SW480 (cell line): ENCODE measurements at places on chromosomes 3 and 15.

DNA sequence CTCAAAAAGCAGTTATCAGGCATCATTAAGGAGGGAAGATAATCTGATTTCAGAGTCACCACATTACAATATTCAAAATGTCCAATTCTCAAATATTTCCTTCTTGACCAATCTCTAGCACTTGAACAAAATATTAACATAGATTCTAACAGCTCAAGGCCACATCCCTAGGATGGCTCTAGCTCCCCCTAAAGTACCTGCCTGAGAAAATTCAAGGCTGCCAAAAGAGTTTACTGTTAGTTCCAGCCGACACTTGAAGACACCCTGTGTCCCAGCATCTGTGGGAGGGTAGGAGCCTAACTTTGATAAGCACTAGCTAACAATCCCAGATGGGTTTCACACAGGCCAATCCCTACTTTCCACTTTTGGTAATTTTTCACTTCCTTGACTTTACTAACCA is 10.4 kb downstream of the NSMCE3 start:
- DNase-seq = no peak

GRCh38 chr15:63915209-63915872 is 81.6 kb upstream of the HERC1 start:
- DNase-seq = peak; percentile 32

DNA sequence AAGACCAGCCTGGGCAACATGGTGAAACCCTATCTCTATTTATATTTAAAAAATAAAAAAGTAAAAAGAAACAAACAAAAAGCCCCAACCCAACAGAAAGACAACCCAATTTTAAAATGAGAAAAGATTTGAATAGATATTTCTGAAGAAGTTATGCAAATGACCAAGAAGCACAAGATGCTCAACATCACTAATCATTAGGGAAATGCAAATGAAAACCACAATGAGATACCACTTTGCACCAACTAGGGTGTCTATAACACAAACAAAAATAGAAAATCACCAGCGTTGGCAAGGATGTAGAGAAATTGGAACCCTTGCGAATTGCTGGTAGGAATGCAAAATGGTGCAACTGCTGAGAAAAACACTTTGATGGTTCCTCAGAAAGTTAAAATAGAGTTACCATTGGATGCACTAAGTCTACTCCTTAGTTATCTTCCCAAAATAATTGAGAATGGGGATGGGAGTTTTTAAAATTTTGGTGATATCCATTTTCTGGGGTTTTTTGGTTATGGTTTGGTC is 45.8 kb upstream of the CCNB2 start:
- no peak for DNase-seq

DNA sequence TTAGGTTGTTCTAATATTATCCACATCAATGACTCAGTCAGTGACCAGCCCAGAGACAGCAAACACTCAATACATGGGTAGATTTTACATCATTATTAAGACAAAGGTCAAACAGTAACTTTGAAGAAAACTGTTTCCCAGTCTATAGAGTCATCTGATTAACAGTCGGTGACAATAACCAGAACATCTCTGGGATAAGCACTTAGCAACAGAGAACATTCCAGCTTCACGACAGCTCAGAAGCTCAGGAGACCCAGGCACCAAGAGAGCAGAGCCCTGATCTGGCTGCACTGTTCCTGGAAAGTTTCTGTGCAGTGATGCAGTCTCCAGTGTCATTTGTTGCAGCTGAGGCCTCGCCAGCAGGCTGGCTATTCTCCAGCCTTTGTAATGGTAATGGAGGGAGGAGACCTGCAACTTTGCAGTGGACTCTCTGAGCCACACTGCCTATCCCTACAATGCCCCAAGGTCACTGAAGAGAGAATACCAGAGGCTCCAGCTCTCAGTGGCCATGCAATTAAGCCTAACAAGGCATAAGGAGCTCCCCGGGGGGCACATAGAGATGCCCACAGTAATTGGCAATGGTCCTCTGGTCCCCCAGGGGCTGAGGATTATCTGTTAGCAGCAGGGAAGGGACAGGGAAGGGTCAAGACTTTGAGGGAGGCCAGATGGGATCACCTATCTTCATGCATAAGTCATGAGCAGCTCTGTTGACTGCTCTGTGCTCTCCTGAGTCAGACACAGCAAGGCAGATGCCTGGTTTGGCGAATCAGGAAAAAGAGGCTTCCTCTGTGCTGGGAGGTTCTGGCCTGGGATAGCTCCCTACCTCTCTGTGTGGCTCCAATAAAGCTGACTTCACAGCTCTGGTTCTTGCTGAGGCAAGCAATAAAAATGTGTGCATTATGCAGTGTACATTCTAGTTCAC is 163.6 kb downstream of the CTNNB1 start:
- DNase-seq = no peak

GRCh38 chr3:189269365-189269764 is 97.6 kb downstream of the TPRG1 start:
- DNase-seq = no peak

GRCh38 chr15:55408012-55408928 is at the start of the genes CCPG1 and PIERCE2:
TSS of gene CCPG1 (minus strand) at chr15:55408359. CDS start at chr15:55389424, 18,935 bp downstream.
TSS of gene PIERCE2 (plus strand) at chr15:55408495. CDS start at chr15:55408769, 274 bp downstream.
- peak; percentile 91 for DNase-seq

GRCh38 chr15:73403171-73403570 is 34.4 kb upstream of the HCN4 start:
- DNase-seq = no peak

- no peak for DNase-seq
Observed at GRCh38 chr3:157786618-157787017, 283.4 kb upstream of the VEPH1 start.

GRCh38 chr3:41158947-41159346 is 40.4 kb upstream of the CTNNB1 start:
- peak; percentile 96 for DNase-seq

DNA sequence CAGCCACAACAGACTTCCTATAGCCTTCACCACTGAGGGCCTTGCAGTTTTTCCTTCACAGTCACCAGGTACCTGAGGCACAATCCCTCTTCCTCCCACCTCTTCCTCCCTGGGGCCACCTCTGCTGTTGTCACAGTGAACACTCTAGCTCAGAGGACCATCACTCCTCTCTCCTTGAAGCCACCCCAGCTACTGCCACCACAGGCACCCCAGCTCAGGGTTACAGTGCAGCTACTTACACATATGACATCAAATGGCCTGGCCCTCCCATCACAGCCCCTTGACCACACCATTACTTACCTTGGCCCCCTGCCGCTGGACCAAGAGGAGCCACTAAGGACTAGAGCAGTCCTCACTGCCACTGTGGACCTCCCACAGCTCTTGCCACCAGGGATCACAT is 213.5 kb upstream of the CRBN start:
- DNase-seq = no peak

GRCh38 chr3:171442184-171442583 is 18.0 kb downstream of the TNIK start:
- no peak for DNase-seq

GRCh38 chr3:178437236-178437635 is 99.0 kb upstream of the KCNMB2 start:
- DNase-seq = no peak

DNA sequence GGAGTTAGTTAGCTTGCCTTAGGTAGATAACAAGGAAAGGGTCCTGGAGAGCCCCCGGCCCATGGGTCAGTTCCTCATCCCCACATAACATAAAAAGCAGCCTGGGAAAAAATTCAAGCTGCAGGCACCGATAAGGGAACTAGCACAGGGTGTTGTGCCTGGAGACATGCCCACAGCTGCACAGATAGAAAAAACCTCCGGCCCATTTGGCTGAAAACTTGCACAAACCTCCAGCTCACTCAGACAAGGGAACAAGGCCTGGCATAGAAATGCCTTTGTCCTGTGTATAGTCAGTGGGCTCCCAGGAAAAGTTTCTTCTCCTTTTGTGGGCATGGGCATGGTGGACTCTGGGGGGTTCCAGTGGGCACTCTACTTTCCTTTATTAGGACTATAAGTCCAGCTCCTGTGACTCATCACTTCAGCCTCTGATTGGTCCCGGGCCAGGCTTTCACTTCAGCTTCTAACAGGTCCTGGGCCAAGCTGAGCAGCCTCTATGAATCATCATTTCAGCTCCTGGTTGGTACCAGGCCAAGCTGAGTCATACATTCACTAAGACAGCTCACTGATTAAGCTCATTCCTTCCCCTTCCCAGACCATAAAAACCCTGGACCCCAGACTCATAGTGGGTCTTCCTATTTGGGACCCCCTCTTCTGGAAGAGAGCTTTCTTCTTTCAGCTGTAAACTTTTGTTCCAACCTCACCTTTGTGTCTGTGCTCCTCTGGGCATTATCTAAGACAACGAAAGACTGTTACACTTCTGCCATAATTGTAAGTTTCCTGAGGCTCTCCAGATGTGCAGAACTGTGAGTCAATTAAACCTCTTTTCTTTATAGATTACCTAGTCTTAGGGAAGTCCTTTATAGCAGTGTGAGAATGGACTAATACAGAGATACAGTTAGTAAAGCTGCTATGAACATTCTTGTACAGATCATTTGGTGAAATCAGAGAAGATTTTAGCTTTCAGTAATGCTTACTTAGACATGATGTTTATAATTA is 348.0 kb upstream of the DPPA4 start:
- DNase-seq = peak; percentile 25

DNA sequence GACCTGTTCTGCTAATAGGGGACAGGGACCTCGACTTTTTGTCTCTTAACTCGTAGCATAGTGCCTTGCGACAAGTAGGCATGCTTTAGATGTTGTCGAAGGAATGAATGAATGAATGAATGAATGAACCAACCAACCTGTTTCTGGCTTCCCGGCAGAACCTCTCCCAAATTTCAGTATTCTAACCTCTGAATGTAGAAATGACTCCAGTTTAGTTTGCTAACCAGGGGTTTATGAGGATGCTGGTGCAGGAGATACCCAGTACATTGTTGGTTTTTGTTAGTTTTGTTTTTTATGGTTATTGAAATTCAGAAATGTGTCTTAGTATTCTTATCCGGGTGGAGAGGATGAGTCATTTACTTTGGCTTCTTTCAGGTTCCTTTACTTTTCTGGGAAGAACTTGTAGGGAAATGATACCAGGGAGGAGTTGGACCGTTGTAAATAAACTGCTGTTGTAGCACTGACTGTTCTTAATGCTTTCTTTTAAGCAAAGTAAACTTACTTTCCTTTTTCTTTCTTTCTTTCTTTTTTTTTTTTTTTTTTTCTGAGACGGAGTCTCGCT is 29.6 kb upstream of the EHHADH start:
- peak; percentile 10 for DNase-seq

- no peak for DNase-seq
Observed at GRCh38 chr15:38369936-38370478, 83.9 kb upstream of the FAM98B start.

GRCh38 chr3:46029953-46030543 is 2.8 kb upstream of the XCR1 start:
- no peak for DNase-seq

GRCh38 chr15:45549541-45550220 is 27.1 kb upstream of the SLC30A4 start:
- DNase-seq = no peak

- DNase-seq = no peak
Observed at GRCh38 chr3:154642145-154642544, 212.2 kb upstream of the GPR149 start.

DNA sequence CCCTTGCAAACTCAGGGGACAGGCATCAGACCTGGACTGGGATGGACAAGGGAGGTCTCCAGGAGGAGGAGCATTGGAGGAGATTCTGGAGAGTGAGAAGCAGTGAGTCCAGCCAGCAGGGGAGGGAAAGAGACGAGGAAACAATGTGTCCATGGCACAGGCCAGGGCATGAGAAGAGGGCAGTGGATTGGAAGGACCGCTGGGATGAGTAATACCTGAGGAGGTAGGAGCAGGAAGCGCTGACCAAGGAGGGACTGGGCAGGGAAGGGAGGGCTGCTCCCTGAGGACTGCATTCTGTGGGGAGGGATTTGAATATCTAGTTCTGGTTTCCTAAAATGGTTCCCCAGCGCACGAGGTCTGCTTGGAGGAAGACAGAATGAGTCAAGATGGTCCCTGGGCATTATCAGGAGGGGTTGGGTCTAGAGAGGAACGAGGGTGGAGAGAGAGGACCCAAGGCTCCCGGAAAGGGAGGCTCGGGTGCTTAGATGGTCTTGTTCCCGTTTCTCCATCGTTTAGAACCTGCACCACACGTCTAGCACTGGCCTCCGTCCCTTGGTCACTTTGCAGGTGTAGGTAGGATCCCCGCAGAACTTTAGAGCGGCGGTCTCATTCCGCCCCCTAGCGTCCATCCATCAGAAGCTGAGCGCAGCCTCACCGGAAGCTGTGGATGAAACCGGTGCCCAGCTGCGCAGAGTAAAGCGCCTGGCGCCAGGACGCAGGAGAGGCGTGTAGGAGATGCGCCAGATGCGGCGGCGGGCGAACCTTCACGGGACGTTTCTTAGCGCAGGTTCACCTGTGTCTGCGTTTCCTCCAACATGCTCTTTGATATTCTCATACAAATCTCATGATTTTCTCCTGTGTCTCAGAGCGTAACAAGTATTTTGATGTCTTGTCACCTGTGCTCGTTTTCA is 190.7 kb upstream of the NDN start:
- peak; percentile 24 for DNase-seq

GRCh38 chr3:57060089-57060821 is at the start of gene SPATA12:
TSS of gene SPATA12 (plus strand) at chr3:57060664. CDS start at chr3:57073695, 13,031 bp downstream.
- peak; percentile 99 for DNase-seq

DNA sequence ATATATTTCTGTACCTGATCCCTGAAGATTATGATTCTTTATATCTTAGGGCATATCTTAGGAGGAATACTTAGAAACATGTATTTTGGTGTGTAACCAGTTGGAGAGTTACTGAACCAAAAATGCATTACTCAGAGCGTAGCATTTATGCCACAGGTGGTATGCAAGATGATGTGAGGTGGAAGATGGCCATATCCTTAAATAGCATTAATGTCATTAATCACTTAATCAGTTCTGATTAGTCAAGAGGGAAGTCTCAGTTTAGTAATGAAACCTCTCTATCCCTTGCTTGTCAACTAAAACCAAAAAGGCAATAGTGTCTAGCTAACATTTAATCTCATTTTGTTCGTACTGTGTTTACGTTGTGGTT is 130.5 kb upstream of the PHLDB2 start:
- no peak for DNase-seq

DNA sequence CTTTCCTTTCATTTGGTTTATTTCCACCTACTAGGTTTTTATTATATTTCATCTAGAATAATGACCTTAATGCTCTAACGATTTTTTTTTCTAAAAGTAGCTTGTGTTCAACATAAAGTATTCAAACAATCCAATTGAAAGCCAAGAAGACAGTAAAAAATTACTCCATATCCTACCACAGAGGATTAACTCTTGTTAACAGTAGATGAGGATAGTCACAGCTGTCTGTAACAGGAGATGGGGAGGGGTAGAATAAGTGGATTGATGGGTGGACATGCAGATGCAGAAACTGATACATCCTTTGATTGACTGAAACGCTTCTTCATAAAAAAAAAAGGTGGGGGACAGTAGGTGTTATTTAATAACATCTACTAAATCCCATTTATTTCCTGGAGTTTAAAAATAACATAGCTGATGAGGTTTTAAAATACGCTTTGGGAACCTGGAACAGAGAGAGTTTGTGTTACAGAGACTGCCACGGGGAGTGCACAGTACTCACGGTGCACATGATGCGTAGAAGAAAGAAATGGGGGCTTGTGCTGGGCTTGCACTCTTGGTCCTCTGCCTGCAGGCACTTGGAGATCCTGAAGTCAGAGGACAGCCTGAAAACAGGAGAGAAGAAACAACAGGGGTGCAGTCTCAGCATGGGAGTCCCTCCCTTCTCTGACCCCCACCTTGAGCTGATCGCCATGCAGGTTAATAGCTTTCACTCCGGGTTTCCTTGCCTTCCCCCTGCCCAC is 226.7 kb downstream of the THSD4 start:
- DNase-seq = no peak

GRCh38 chr3:13119471-13120220 is 46.4 kb upstream of the IQSEC1 start:
- DNase-seq = no peak
